Ovary (tissue), 10 donors: ENCODE measurements at places on chromosomes 2 and 18. TPM values are rescaled to one million over a fixed set of nuclear protein-coding genes. Genes with fewer than 3 reads are reported as not detected.
A peak's percentile ranks its signal among the peaks of the same experiment; 100 is the strongest.

DNA sequence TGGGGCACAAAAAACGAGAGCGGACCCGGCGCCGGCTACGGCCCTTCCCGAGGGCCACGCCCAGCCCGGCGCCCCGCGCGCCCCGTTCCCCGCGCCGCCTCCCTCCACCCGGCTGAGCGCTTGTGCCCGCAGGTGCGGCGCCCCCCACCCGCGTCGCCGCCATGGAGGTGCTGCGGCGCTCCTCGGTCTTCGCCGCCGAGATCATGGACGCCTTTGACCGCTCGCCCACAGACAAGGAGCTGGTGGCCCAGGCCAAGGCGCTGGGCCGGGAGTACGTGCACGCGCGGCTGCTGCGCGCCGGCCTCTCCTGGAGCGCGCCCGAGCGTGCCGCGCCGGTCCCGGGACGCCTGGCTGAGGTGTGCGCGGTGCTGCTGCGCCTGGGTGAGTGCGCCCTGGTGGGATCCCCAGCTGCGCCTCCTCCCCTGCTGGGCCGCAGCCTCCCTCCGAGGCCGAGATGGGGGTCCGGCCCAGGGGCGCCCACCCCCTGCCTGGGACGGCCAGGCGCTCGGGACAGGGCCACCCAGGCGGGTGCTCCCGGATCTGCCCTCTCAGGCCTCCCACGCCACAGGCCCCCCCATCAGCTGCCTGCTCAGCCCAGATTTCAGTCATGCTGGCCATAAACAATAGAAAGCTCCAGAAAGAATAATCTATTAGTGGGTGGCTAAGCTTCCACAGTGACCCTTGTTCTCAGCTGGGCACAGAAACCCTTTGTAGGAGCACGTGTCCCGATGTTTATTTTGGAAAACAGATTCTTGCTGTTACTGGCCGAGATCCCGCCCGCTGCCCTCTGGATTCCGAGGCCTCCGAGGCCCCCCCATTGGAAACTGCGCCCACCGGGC, 997 bp downstream of the BOK start:
- no peak for DNase-seq

DNA sequence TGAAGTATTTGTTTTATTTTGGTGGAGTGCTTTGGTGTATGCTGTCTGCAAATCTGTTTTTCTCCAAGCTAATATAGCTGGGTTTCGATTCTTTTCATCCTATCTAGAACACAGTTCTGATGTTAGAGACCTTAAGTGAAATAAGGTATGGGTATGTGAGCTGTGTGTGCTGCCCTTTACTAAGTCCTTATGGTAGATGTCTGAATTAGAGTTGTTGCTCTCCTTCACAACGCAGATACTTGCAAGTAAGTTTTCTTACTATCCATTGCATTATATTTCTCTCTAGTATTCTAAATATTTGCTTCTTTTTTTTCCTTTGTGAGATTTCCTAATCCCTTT, 38.6 kb downstream of the AGFG1 start:
- no peak for DNase-seq

DNA sequence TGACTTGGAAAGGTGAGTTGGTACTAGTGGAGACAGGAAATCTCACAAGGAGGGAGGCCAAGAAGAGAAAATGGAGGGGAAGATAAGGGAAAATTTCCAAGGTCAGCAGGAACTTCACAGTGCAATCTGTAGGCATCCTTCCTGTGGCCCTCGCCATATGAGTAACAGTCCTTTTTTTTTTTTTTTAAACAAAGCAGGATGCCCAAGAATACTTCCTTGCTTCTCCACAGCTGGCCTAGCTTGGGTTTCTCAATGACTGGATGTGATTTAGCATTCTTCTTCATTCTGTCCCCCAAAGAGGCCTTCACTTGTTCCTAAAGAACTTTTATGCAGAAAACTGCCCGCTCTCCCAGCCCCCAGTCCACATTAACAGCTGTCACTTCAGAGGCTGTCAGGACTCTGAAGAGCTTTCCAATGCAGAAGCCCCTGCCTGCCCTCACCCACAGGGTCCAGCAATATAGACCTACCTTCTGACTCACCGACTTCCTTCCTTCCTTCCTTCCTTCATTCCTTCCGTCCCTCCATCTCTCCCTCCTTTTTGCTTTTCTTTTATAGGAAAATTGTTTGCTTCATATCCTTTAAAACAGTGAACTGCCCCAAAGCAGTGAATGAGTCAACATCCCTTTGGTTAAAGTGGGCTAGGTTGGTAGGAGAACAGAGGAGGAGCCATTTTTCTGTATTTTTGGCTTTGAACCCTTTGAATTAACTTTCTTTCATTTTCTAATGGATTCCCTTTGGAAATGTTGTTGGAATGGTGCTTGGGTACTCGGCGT, 172.0 kb downstream of the MGAT5 start:
- no peak for DNase-seq

DNA sequence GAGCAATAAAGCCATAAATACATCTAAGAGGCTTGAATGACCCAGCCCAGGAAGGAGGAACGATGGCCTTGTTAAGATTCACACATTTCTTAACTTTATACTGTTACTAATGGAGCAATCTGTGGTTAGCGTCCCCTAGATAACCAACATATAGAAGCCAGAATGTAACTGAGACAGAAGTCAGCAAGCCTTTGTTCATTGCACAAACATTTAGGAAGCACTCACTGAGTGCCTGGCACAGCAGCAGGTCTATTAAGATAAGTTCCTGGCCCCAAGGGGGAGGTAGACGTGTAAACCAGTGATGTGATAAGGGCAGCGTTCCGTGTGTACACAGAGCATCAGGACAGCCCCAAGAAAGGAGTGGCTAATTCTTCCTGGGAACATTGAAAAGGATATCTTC, 63.6 kb upstream of the ATL2 start:
- DNase-seq = no peak

DNA sequence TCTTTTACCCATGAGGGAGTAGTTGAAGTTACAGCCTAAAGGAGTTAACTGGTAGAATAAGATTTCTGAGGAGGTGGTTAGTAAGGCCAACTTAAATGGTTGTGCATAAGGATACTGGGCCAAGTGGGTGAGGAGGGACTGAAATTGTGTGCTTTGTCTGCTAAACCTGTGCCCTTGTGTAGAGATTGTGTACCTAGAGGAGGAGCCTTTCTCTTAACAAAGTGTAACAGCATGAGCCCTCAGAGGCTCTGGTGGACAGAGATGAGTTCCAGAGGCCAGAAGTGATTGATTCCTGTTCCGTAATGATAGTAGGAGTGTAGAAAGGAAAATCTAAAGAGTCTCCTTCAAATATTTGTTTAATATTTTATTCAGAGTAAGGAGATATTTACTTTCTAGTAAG, 42.9 kb downstream of the OTX1 start:
- no peak for DNase-seq

GRCh38 chr2:24635181-24635580, 144.1 kb downstream of the NCOA1 start:
- no peak for DNase-seq

- DNase-seq = peak; percentile 86
These were observed 176.7 kb downstream of the GLI2 start for GRCh38 chr2:120912101-120912985.

GRCh38 chr2:222566229-222566628, 89.7 kb downstream of the FARSB start:
- no peak for DNase-seq

The EPB41L3 gene
- 29.5 TPM for total RNA-seq

The CNGA3 gene
- total RNA-seq = not detected
